NAMALWA (cell line): ENCODE measurements at places on chromosomes 2 and 18.

DNA sequence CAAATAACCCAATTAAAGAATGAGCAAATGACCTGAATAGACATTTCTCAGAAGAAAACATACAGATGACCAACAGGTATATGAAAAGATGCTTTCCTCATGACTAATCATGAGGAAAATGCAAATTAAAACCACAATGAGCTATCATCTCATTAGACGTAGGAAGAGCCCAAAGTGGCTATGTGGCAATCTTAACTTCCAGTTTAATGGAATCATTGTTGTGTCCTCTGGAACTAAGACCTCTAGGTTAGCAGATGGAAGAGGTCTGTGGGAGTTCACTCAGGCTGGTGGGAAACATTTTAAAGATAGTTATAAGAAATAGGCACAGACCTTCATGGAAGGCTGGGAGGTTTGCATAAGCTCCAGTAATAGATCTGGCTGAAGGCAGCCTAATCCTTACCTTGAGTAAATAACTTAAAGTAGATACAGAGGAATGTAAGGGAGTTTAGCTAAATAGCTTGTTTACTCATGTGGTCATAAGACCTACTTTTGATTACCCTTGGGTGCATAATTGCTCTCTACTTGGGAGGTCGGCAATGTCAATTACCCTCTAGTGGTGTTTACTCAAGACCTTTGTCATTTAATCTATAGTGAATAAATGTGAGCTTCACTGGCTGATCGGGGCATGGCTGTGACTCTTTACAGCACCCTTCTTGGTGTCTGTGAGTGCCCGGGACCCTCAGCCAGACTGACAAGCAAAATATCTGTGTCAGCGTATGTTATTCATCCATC lies 119.0 kb downstream of the GULP1 start:
- DNase-seq: no peak

DNA sequence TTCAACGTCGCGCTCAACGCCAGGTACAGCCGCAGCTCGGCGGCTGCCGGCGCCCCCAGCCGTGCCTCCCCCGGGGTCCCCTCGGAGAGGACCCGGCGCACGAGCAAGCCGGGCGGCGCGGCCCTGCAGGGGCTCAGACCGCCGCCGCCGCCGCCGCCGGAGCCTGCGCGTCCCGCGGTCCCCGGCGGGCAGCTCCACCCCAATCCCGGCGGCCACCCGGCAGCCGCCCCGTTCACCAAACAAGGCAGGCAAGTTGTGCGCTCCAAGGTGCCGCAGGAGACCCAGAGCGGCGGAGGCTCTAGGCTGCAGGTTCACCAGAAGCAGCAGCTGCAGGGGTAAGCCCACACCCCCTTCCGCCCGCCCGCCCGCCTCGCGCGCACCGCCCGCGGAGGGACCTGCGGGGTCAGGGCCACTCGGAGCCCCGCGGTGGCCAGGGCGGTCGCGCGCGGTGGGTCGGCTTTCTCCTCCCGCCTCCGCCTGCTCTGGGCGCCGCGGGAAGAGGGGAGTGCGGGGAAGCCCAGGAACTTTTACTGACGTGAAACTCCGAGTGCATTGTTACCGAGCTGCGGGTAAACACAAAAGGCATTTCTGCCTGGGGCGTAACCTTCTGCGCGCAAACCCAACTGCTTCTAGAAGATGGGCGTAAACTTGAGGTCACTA lies 861 bp downstream of the LTBP1 start:
- peak; percentile 70 for DNase-seq

DNA sequence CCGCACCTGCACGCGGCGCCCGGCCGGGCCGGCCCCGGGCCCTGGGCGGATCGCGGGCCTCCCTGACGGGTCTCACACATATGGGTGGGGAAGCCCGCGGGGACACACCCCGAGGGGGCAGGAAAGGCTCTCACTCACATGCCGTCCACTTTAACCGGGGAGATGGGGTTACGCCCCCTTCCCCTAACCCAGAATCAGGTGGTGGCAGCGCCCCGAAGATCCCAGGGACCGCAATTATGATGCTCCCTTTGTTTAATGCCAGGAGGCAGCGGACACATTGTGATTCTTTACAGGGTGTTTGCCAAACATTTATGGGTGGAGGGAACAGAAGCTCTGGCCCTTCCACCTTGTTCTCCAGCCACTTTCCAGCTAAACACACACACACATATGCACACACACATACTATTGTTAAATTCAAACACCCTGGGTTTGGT lies 424 bp upstream of the ANKRD44 start:
- no peak for DNase-seq

DNA sequence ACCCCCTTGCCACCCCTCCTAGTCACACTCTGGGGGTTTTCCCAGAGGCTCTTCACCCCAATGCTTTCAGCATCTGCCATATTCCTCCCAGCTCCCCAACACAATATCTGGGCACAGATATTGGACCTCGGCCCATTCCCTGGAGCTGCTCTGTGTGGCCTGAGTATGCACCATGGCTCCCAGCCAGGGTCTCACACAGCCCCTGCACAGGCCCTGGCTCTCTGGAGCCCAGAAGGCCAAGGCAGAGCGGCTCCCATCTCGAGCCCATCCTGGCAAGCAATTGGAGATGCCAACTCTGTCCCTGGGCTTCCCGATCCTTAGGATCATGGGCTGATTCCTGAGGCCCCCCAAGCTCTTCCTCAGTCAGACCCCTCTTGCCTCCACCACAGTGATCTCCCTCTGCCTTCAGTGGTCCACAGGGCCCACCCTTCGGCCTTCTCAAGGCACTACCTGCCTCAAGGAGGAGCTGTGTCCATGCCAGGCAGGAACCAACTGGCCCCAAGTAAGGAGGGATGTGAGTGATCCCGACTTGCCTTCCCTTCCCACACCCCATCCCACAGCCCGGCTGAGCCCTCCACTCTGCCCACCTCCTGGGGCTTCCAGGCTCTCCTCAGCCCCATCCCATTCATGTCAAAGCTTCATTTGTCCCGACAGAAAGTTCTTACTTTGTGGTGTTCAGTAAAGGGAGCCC lies 62.7 kb downstream of the ADD2 start:
- DNase-seq: no peak

- DNase-seq: no peak
Observed at GRCh38 chr2:38336621-38337020, 40.5 kb downstream of the ATL2 start.

- DNase-seq: no peak
Observed at GRCh38 chr2:38147333-38148121, 71.6 kb upstream of the CYP1B1 start.

GRCh38 chr2:169091761-169092519 lies 22.6 kb downstream of the DHRS9 start:
- no peak for DNase-seq
